ENCODE measurements at places on chromosomes 4 and X. TPM values are rescaled to one million over a fixed set of nuclear protein-coding genes. Genes with fewer than 3 reads are reported as not detected.

DNA sequence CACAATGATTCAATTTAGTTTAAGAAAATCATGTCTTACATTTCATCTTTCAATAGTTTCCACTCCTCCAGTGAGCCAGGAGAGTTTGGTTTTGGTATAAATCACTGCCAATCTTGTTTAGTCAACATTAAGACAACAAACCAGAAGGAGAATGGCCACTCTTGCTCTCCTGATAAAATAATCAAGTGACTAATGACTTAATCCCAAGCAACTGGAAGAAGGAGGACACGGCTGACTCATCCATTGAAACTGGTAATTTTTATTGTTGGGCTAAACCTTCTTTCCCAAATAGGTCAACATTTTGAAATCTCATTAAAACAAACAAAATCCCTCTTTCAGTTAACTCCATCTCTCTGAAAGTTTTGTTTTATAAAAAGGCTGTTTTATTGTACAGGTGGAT is 230.2 kb downstream of the CLCN4 start:
- DNase-seq = no peak

DNA sequence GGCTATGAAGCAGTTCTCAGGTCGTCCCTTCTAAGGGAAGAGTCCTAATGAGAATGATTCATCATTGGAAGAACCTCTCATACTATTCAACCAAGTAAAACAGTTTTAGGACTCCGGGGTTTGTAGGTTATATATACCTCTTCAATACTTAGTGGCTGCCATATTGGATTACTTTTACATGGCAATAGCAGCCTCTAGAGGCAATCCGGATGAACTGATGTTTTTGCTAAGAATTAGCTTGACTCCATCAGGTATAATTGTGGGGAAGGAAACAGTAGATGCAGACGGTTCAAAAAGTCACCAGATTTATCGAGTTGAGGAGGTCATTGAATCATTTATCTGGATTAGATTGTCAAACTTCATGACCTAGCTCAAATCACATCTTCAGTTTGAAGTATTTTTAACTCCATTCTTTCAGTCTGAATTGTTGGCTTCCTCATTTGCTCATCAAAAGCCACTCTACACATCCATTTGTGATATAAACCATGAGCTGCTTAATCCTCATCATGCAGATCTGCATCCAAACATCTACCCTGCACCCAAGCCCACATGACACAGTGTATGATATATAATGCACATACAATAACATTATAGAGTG is 28.4 kb downstream of the GUCY1B1 start:
- peak; percentile 71 for DNase-seq

DNA sequence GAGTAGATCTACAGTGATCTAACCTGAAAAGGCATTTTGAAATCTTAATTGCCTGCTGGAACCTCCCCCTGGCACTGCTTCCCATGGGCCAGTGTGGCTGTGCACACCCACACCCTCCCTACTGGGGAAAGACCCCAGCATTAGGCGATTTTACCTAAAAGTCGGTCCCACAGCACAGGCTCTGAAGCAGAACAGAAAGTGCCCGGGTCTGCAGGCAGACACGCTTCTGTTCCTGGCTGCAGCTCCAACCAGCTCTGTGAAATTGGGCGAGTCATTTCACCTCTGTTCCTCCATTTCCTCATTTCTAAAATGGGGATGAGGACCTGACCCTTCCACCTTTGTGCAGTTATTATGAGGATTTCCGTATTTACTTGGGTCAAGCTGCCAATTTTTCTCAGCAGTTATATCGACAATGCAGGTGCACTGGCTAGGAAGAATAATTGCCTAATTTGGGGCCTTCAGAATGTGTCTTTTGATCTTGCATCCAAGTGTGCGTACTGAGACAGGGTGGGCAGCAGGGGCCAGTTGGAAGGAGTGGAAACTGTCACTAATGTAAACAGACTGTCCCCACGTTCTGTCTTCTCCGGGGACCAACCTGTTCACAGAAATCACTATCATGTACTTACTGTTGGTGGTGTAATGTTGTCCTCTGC is 7.1 kb downstream of the KLF3 start:
- no peak for DNase-seq

DNA sequence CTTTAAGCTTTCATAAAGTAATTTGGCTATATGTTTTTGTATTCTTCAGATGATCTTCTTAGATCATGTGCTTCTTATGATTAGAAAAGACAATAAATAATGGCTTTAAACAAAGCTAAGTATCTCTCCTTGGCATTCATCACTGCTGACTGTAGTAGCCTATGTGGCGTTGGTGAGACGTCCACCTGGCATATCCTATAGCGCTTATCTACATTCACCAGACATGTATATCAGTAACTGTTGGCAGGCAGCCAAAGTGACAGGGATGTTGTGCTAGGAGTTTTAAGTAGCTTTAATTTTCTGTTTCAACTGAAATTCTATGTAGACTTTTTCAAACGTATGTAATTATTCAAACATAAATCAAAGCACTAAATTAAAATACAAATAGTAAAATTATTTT is 276.4 kb downstream of the IL15 start:
- DNase-seq = peak; percentile 25

DNA sequence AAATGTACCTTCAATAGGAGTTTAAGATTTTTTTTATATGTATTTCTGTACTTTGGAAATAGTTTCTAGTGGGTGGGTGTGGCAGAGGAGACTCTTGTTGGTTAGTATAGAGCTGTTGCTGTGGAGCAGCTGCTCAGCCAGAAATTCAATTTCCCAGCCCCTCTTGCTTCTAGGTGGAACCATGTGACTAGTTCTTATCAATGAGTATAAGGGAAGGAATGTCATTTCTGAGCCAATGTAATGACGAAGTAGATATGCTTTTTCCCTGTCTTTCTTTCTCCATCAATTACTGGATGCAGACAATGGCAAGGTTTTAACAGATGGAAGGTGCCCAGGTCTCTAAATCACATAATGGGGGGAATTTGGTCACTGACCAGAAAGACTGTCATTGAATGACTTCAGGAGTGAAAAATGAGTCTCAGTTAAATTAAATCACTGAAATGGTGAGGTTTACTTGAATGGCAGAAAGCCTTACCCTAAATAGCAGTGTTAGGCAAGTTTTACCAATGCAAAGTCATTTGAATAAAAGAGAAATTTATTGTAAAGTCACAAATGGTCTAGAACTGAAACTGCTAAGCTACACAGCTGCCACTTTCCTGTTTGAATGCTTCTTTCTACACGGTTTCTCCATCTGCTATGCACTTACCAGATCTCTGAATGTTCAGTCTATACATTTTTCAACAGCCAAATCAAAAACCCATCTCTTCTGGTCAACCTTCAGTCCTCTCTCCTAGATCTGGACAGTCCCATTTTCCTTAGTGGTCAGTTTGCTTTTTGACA is 795.4 kb upstream of the MAGEB2 start:
- peak; percentile 10 for DNase-seq

GRCh38 chrX:76279007-76279406 is 106.1 kb downstream of the PBDC1 start:
- DNase-seq = peak; percentile 53

- no peak for DNase-seq
Observed at GRCh38 chrX:130566028-130566683, 164.4 kb downstream of the RBMX2 start.

DNA sequence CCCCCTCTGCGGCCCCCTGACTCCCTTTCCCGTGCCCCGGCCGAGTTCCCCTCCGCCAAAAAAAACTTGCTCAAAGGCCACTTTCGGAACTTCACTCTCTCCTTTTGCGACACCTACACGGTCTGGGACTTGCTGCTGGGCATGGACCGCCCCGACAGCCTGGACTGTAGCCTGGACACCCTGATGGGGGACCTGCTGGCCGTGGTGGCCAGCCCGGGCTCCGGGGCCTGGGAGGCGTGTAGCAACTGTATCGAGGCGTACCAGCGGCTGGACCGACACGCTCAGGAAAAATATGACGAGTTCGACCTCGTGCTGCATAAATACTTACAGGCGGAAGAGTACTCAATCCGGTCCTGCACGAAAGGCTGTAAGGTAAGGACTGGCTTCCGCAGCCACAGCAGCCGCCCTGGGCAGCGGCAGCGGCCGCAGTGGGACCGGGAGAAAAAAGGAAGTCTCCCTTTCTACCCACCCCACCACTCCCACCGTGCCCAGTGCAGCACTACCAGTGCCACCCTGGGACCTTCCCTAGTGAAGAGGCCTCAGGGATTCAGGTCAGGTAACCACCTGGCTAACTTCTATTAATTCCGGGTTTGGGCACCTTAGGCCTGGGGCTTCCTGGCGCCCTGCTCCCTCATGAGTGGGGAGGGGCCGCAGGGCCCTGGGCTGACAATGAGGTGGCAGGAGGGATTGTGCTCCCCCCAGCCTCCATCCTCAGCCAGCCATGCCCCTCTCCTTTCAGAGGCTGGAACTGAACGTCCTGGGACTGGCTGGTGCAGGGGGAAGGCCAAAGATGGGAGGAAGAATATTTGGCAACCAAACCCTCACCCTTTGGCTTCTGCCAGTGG is 1.9 kb downstream of the NALF2 start:
- no peak for DNase-seq

DNA sequence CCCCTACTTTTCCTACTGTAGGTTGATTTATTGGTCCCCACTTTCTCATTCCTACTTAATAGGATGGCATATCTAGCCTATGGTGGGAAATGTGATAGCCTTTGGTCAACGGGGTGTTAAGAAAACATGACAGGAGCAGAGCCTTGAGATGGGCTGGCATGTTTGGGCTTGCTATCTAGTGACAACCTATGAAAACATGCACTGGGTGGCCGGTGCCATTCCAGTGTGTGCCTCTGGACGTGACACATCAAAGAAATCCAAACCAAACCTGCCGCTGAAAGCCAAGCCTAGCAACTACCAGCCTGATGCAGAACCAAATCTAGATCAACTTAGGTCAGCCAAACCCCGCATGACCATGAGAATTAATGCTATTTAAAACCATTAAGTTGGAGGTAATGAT is 317.6 kb downstream of the DMD start:
- DNase-seq = no peak

- DNase-seq = peak; percentile 97
Observed at GRCh38 chr4:7828011-7828720, 111.5 kb downstream of the AFAP1 start.

- DNase-seq = no peak
Observed at GRCh38 chr4:152132776-152133175, 372.0 kb upstream of the GATB start.

DNA sequence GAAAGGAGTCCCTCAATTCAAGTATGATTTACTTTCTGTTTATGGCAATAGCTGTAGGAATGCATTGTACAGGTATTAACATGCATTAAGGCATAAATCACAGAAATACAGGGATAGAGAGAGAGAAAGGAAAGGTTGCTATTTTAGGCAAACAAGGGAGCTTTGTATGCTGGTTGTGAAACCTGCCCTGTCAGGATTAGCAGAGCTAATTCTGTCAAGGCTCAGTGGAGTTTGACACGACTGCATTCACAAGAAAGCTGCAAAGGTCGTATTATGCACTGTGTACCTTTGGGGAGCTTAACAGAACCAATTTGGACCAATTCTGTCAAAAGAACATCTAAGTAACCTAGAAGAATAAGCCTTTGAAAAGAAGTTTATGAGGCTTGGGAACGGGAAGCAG is 239.3 kb downstream of the GRIA2 start:
- peak; percentile 3 for DNase-seq

DNA sequence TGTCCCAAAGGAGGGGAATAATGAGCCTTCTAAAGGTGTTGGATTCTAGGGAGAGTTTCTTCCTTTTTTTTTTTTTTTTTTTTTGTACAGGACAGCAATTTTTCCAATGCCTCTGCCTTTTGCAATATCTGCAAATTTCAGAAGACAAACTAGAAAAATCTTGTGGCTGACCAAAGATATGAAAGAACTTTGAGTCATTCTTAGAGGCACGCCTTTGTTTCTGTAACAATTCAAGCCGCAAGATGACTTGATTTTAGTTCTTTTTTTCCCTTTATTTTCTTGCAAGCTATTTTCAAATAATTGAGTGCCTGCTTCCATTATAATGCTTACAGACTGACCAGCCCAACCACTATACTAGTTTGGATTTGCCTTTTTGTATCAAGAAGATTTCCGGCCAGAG is 47.6 kb upstream of the UXT start:
- no peak for DNase-seq

DNA sequence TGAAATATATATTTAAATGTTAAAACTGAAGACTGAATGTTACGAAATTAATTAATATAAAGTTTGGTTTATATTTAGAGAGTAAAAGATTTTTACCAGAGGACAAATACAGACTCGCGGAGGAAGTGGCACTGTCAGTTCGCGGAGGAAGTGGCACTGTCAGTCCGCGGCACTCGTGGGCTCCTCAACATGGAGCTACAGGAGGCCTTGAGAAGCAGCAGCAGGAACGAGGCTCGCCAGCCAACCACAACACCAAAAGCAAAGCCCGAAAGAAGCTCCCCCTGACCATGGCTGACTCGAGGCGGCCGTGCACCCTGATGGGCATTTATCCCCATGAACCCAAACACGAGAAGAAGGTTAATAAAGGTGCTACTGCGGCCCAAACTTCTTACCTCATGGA is 125.3 kb upstream of the PABPC4L start:
- no peak for DNase-seq

DNA sequence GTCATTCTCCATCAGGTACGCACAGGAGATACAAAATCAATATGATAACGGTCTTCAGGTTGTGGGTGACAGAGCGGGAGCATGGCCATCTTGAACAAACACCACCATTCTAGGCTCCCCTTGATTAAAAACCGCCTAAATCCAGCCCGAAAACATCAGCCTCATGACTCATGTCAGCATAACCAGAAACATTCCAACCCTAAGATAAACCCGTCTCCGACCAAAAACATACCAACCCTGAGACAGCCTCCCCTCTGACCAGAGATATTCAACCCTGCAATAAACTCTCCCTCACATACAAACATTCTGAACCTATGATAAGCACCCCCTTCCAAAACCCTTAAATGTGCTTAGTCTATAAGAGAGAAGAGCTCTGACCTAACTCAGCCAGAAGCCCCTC is 157.9 kb downstream of the DHRSX start:
- DNase-seq = no peak

DNA sequence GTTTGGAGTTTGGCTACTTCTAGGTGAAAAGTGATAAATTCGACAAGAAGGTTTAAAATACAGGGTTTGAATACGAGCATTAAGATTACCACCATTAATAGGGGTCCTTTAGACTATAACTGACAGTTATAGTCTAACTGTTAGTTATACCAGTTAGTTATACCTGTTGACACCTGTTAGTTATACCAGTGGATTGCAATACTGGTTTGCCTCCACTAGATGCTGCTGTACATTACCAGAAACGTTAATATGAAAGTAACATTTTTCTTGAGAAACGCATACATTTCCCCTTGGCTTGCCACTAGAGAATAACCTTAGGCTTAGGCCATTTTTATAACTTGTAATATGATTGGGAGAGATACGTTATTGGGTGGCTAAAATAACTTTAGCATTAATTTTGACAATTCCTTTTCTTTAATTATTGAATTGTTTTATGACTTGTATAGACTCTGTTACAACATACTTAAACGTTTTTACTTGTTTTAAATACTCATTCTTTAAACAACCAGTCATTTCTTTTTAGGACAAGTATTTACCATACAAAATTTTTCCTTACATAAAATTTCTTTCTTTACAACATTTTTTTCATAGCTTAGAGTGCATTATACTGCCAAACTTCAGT is 911.2 kb downstream of the FSTL5 start:
- no peak for DNase-seq

Gene NDNF
- total RNA-seq = 121 TPM

Gene YY2
- 4.1 TPM for total RNA-seq

Gene CLTRN
- total RNA-seq = 3.0 TPM

Gene HSFX1
- 0.97 TPM for total RNA-seq

Gene UCP1
- 0.34 TPM for total RNA-seq

Gene FAM47E
- total RNA-seq = 6.3 TPM

Gene PASD1
- total RNA-seq = not detected

Gene MAGEE2
- 0.18 TPM for total RNA-seq

Gene SMARCA1
- 21.3 TPM for total RNA-seq

Gene GPAT3
- 11.6 TPM for total RNA-seq

Gene FAM184B
- 0.09 TPM for total RNA-seq

Gene CT47B1
- total RNA-seq = not detected

Data from lung (tissue), 17 donors.